ENCODE measurements at places on chromosomes 3 and 15.

DNA sequence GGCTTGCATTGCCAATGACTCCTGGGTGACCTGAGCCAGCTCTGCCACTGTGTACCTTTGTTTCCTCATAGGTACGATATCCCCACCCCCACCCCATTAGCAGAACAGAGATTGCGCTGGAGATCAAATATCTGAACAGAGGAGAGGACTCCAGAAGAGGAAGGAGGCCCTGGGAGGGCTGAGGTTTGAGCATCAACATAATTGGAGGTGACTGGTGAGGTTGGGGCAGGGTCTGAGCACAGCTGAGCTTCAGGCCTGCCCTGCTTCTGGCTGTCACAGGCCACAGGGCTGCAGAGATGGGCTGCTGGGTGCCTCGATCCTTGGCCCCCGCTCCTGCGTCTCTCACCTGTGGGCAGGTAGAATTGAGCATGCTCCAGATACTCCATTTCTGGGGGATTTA, 21.3 kb upstream of the CACNA2D2 start:
- H3K36me3 ChIP-seq = no peaks in the 10 kb centered on the region
- H3K27me3 ChIP-seq = no peaks in the 10 kb centered on the region
- no peak overlapping the region for H3K27ac ChIP-seq
- H3K4me3 ChIP-seq = no peak overlapping the region

- H3K4me3 ChIP-seq = no peak overlapping the region
- no peaks in the 10 kb centered on the region for H3K36me3 ChIP-seq
- peaks cover 27% of the 10 kb centered on the region for H3K4me1 ChIP-seq
- peak overlapping the region; percentile 74 for H3K27ac ChIP-seq
Measured at GRCh38 chr15:64634027-64634426, 141.4 kb downstream of the RBPMS2 start.

- no peak overlapping the region for H3K27ac ChIP-seq
- DNase-seq = no peak
- H3K36me3 ChIP-seq = no peaks in the 10 kb centered on the region
- no peak overlapping the region for H3K4me3 ChIP-seq
- no peaks in the 10 kb centered on the region for H3K4me1 ChIP-seq
Measured at GRCh38 chr15:101342056-101342455, 47.0 kb upstream of the SNRPA1 start.

- no peaks in the 10 kb centered on the region for H3K27me3 ChIP-seq
- H3K36me3 ChIP-seq = no peaks in the 10 kb centered on the region
- no peaks in the 10 kb centered on the region for H3K4me1 ChIP-seq
- no peak overlapping the region for H3K27ac ChIP-seq
- no peak overlapping the region for H3K4me3 ChIP-seq
- DNase-seq = no peak
Measured at GRCh38 chr3:54850484-54851018, 77.3 kb downstream of the LRTM1 start.

GRCh38 chr3:121878411-121878810, 15.8 kb upstream of the SLC15A2 start:
- DNase-seq = no peak
- no peaks in the 10 kb centered on the region for H3K4me1 ChIP-seq
- H3K27ac ChIP-seq = no peak overlapping the region
- no peak overlapping the region for H3K4me3 ChIP-seq
- no peaks in the 10 kb centered on the region for H3K27me3 ChIP-seq

DNA sequence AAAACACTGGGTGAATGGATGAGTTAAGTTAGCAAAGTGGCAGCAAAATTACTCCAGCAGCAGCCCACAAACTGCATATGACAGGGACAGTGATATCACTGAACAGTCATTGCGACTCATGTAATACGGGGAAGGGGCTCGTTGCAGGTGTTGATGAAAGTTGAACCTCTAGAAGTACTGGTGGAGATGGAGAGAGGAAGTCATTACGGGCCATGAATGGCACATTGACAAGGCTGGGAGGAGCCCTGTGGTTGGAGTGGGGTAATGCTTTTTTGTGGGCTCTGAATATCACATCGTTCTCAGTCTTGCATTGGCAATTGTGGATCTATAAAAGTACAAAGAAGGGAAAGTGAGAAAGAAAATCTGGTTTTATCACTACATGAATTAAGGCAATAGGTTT, 278.1 kb downstream of the ZPLD1 start:
- H3K4me1 ChIP-seq = no peaks in the 10 kb centered on the region
- no peak for DNase-seq
- H3K36me3 ChIP-seq = no peaks in the 10 kb centered on the region
- H3K4me3 ChIP-seq = no peak overlapping the region
- H3K27me3 ChIP-seq = no peaks in the 10 kb centered on the region

DNA sequence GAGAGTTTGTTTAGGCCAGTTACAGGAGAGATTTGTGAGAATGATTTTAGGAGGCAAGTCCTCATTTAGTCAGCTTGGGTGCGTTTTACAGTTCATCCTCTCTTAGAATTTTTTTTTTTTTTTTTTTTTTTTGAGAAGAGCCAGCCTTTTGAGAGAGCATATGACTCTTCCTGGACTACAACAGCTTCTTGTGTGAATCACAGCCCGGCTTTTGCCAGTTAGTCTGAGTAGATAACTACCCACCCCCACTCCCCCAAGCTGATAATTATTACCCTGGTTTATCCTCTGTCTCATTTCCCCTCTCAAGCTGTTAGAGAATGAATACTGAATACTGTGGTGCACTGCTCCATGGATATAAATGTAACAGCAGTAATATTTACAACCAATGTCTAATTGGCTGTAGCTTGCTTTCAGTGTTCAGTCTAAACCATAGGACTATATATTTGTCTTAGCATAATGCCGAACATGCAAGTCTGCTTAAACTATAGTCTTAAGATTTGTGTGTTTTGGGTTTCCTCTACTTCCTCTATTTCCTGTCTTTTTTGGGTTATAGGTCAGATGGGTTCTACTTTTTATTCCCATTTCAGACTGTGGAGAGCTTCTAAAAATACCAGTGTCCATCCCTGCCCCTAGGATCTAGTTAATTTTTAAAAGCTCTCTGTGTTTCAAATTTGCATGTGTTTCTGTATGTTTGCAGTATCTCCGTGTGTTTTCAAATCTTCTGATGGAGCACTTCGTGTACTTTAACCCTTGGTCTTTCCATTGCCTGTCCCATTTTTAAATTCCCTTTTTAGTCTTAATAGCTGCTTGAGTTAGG, 8.0 kb downstream of the CHD2 start:
- peaks cover 14% of the 10 kb centered on the region for H3K36me3 ChIP-seq
- DNase-seq = no peak
- H3K4me3 ChIP-seq = peak overlapping the region; percentile 17
- H3K27ac ChIP-seq = peak overlapping the region; percentile 95

GRCh38 chr15:98433346-98433745, 215.0 kb upstream of the IGF1R start:
- H3K4me1 ChIP-seq = peaks cover 5% of the 10 kb centered on the region
- no peak for DNase-seq
- no peaks in the 10 kb centered on the region for H3K36me3 ChIP-seq

DNA sequence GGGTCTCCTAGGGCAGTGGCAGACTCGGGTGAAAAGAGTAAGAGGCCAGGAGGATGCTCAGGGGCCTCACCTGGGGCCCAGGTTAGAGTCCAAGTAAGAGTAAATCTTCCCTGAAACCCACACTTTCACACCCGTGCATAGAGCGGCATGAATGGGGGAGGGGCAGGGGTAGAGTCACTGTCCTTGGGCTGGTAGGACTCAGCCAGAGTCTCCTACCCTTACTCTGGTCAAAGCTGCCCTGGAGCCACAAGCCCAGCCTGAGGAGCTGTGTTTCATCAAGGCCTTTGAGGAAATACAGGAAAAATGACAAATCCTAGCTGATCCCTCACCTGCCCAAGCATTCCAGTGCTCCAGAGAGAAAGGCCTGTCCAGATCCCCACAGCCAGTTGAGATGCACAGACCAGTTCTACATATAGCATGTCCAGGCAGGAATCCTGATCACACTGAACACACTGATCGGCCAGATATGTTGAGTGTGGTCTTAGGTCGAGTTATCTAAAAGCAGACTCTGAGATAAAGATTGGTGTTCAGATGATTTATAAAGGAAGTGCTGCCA, 16.7 kb upstream of the CTNNB1 start:
- H3K36me3 ChIP-seq = no peaks in the 10 kb centered on the region
- H3K27me3 ChIP-seq = no peaks in the 10 kb centered on the region
- H3K27ac ChIP-seq = no peak overlapping the region
- no peak for DNase-seq
- no peaks in the 10 kb centered on the region for H3K4me1 ChIP-seq
- H3K4me3 ChIP-seq = no peak overlapping the region

- no peaks in the 10 kb centered on the region for H3K27me3 ChIP-seq
- H3K4me1 ChIP-seq = no peaks in the 10 kb centered on the region
- H3K27ac ChIP-seq = no peak overlapping the region
- DNase-seq = no peak
- no peaks in the 10 kb centered on the region for H3K36me3 ChIP-seq
- no peak overlapping the region for H3K4me3 ChIP-seq
Measured at GRCh38 chr15:33490703-33491102, 179.9 kb downstream of the RYR3 start.

DNA sequence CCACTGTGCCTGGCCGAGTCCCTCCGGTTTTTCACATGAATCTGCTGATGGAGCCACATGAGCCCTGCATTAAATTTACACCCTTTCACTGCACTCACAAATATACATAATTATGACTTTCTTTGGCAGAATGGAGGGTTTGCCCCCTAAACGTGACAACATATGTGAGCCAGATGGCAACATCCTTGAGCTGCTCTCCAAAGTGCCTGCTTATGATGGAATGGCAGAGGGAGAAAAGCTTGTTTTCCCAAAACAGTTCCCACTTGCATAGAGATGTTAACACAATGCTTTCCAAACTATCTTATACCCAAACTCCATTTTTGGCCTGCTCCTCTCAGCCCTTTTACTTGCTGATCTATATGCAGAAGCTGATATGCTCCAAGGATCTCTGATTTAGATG, 54.9 kb downstream of the ABCC5 start:
- no peak overlapping the region for H3K4me3 ChIP-seq
- no peaks in the 10 kb centered on the region for H3K27me3 ChIP-seq
- peaks cover 61% of the 10 kb centered on the region for H3K4me1 ChIP-seq
- DNase-seq = no peak
- H3K36me3 ChIP-seq = peaks cover 9% of the 10 kb centered on the region
- no peak overlapping the region for H3K27ac ChIP-seq
